ENCODE measurements at places on chromosomes 7 and 10.
A peak's percentile ranks its signal among the peaks of the same experiment; 100 is the strongest.

- DNase-seq, result no peak
Measured at GRCh38 chr7:150753239-150753638, 16.0 kb downstream of the GIMAP5 start.

DNA sequence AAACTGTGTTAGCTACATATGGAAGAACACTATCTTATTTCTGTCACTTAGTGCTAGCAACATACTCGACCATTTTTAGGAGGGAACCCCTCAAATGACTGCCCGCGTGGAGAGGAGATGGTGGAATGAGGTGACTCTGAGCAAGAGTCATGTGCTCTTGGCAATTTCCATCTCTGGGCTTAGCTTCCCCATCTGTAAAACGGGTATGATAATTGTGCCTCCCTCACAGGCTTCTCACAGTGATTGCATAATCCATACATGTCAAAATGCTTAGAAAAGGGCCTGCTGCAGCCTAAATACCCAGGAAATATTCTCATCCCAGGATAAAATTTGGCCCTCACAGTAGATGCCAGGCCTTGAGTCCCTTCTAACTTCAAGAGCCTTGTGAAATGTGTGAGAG is 86.6 kb downstream of the WDFY4 start:
- no peak for DNase-seq

GRCh38 chr7:34758111-34758601 is 100.1 kb downstream of the NPSR1 start:
- DNase-seq, result no peak

- DNase-seq, result no peak
Measured at GRCh38 chr7:36015733-36016132, 137.3 kb upstream of the EEPD1 start.

DNA sequence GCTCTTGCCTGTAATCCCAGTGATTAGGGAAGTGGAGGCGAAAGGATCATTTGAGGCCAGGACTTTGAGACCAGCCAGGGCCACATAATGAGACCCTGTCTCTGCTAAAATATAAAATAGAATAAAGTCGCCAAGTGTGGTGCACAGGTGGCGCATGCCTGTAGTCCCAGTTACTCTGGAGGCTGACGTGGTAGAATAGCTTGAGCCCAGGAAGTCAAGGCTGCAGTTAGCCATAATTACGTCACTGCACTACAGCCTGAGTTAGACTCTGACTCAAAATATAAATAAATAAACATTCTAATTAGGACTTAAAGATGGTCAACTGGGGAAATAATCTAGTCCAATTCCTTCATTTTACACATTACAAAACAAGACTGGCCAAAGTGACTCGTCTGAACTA is 768 bp downstream of the CHCHD2 start:
- peak; percentile 26 for DNase-seq

DNA sequence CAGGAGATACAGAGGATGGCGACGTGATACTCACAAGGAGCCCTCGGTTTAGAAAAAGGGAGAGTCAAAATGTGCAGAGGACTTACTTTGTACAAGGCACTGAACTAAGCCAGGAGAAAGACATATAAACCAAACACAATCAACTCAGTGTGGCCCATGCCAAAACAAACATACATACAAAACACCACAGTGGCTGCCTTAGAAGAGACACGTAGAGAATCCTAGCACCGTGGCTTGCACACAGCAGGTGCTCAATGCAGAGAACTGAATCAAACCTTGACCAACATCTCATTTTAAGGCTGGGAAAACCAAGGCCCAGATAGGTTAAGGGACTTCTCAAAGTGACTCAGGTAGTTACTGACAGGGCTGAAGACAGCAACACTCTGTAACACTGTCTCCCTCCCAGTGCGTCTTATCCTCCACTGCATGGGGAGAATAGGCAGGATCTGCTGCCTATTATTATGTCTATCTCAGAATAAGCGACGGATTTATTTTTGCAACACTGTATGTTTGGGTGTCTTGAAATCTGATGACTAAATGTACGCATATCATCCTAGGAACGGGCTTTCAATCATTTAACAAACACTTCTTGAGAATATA is 11.0 kb downstream of the SORBS1 start:
- DNase-seq, result peak; percentile 24

- no peak for DNase-seq
Measured at GRCh38 chr7:118029826-118030422, 154.0 kb upstream of the LSM8 start.

- no peak for DNase-seq
Measured at GRCh38 chr7:6317797-6318438, 45.5 kb upstream of the CYTH3 start.

Measured in NCI-H146 (cell line).